Mesendoderm (in vitro differentiated cells): ENCODE measurements at places on chromosomes 7 and 10.

DNA sequence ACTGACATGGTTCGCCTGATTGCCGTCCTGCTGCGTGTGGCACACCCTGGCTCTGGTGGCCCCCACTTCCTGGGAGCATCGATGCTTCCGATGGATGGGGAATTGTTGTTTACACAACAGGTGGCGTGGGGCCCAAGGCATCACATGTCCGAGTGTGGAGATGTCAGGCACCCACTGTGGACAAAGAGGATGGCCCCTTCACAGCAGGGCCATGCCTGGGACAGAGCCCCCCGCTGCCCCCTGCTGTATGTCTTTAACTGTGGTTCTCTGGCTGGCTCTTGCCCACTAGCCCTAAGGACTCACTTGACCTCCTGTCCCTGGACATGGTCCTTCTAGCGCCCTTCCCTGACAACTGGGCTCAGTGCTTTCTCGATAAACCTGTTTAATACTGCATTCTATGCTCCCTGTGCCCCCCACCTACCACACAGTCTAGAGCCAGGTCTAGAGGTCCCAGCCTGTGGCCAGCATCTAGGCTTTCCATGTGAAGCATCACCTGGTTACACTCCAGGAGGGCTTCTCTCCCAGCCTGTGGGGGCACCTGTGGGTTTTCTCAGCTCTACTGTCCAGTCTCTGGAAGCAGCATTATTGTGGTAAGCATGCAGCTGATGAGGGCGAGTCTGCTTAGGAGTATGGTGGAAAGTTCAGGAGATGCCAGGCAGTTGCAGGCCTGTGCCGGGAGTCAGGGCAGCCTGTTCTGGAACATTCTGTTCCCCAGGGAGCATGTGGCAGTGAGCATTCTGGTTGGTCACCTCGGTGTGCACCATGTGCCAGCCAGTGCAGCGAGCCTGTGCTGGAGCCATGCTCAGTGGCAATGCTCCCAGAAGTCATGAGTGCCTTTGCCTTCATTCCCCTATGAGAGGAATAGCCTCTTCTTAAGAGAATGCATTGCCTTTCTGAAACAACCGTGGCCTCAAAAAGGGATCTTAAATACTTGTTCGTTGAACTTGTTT is 10.4 kb downstream of the ADCY1 start:
- DNase-seq = no peak

- no peak for DNase-seq
Measured at GRCh38 chr10:6215683-6216484, 13.2 kb downstream of the PFKFB3 start.

DNA sequence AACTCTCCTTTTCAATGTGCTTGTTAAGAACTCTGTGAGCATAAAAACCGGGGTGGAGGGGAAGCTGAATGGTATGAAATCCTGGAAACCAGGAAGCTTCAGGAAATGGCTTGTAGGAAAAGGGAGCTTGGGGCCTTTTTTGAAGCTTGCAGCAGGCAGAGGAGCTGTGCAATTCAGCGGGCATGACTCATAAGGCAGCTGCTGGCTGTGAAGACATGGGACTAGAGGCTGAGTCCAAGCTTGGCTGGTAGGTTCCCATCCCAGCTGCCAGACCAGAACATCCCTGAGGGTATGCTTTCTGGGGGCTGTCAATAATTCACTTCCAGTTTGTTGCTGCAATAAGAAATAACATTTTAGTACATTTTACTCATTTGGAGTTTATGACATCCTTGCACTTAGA is 36.8 kb upstream of the CDC14C start:
- peak; percentile 11 for DNase-seq

GRCh38 chr10:63829020-63829419 is 307.8 kb downstream of the REEP3 start:
- DNase-seq = peak; percentile 53

DNA sequence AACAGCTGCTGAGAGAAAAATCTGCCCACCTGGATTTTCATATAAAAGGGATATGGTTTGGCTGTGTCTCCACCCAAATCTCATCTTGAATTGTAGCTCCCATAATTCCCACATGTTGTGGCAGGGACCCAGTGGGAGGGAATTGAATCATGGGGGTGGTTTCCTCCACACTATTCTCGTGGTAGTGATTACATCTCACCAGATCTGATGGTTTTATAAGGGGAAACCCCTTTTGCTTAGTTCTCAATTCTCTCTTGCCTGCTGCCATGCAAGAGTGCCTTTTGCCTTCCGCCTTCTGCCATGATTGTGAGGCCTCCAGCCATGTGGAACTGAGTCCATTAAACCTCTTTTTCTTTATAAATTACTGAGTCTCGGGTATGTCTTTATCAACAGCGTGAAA is 20.8 kb upstream of the MKI67 start:
- no peak for DNase-seq

DNA sequence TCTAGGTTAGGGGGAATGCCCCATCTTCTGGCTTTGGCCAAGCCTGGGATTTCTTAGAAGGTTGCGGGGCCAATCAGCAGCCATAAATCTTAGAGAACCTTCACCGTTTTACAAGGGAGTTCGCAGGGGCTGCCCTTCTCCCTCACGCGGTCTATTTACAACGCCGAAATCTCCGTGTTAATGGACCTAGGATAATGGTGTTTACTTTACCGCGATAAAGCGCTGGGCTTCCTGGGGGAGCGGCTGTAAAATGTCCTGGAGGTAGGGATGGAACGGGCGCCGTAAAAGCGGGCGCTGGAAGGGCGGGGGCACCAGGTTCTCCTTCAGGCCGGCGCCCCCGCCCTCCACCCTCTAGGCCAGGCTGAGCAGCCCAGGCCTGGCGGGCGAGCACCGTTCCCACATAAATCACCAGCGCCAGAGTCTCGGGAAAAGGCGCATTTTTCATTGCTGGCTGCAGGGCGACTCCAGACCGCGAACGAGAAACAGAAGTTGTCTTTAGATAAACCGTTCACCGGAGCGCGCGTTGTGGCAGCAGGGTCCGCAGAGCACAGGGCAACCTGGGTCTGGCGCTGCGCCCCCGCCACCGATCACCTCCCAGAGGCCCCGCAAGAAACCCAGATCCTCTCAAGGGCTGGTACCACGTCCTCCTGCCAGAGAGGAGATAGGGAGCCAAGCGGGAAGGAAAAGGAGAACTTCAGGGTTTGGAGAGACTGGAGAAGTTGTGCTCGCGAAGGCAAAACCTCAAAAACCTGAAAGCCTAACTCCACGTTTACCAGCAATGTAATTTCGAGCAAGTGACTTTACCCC is 12.5 kb upstream of the NKX2-3 start:
- peak; percentile 86 for DNase-seq

- no peak for DNase-seq
Measured at GRCh38 chr10:132199854-132200311, 13.1 kb downstream of the DPYSL4 start.

DNA sequence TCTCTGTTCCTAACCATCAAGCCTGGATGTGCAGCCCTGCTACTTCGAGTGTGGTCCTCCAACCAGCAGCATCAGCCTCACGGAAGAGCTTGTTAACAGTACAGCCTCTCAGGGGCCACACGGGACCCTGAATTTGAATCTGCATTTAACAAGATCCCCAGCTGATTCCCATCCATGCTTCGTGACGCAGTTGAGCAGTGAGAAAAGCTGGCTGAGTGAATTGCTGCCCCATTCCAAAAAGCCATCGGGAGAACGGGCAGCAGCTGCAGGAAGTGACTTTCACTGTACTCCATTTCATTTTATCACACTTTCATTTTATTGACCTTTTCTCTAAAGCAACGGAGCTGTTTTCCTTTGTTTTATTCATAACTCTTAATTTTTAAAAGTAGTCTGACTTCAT is 22.5 kb downstream of the FAM171A1 start:
- no peak for DNase-seq

DNA sequence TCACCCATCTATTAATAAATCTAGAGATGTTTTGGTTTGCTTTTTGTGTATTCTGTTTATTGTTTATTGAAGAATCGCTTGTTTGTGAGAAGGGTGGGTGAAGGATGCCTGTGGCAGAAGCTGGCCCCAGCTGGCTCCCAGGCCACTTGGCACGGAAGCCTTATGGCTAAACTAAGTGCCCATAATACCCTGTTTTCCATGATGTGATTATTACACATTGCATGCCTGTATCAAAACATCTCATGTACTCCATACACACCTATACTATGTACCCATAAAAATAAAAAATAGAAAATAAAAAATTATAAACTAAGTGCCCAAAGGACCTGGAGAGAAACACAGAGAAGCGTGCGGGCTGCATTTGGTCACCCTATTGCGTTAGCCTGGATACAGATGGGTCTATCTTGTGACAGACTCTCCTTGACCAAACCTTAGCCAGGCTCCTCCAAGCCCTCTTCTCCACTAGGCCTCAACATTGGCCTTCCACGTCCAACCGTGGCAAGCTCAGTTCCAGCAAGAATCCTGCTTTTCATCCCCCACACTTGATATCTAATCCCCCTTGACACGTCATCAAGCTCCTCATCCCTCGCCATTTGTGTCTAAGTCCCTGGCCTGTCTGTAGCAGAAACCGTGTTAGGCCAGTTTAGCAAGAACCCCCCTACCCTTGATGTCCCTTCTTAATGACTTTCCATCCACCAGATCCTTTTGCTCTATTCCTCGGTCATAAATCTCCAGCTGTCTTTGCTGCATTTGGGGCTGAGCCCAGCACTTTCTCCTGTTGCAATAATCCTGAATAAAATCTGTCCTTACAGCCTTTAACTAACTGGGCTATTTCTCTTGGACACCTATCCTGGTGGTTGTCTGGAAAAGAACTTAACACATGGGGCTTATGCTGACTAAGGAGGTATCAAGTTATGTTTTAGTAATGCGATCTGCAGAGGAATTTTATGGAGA is 245.2 kb downstream of the TNS3 start:
- no peak for DNase-seq

GRCh38 chr10:116753759-116754158 is 11.4 kb upstream of the HSPA12A start:
- no peak for DNase-seq
